Ovary (tissue), 10 donors: ENCODE measurements at places on chromosomes 11 and 22.

DNA sequence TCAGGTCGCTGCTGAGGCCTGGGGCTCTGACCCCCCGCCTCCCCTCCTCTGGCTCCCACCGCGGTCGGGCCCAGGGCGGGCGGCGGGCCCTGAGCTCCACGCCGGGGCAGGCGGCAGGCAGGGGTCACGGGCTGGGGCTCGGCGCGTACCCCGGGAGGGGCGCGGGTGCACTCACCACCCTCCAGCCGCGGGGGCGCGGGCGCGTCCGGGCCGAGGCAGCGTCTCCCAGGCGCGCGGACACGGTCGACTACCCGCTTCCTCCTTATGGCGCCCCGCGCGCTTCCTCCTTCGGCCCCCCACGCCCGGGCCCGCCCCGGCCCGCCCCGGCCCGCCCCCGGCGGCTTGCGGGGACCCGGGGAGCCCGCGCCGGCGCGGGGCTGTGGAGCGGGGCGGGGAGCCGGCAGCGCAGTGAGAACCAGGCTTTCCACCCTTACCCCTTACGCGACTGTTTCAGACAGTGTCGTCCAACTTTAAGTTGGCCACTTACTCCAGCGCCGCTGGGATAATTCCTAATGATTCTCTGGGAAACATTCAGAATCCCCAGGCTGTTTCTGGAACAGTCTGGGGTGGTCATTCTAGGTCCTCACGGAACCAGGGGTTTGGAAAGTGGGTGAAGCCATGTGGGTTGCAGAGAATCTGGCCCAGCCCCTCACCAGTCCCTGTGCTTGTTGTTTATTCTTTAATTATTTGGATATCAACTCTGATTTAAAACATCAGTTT lies at the start of gene BID:
Gene BID, minus strand, starts transcription at position 264 of the 720 bp plus-strand sequence. CDS start 24,353 bp downstream, outside the sequence.
- H3K36me3 ChIP-seq: no peaks in the 10 kb centered on the region
- peak; percentile 54 for DNase-seq
- peaks cover 3% of the 10 kb centered on the region for H3K4me1 ChIP-seq
- no peaks in the 10 kb centered on the region for H3K27me3 ChIP-seq
- no peak within 1 kb of the TSS for H3K27ac ChIP-seq

- H3K27ac ChIP-seq: no peak overlapping the region
- no peaks in the 10 kb centered on the region for H3K4me1 ChIP-seq
- DNase-seq: no peak
- H3K27me3 ChIP-seq: no peaks in the 10 kb centered on the region
- H3K36me3 ChIP-seq: no peaks in the 10 kb centered on the region
- H3K4me3 ChIP-seq: no peak overlapping the region
These were observed 736.0 kb downstream of the NELL1 start for GRCh38 chr11:21405422-21405821.

GRCh38 chr22:38442967-38443627 lies 11.9 kb downstream of the KCNJ4 start:
- no peaks in the 10 kb centered on the region for H3K36me3 ChIP-seq
- H3K4me3 ChIP-seq: no peak overlapping the region
- no peaks in the 10 kb centered on the region for H3K27me3 ChIP-seq
- no peak overlapping the region for H3K27ac ChIP-seq
- no peak for DNase-seq

- no peaks in the 10 kb centered on the region for H3K4me1 ChIP-seq
- no peak for DNase-seq
- no peak overlapping the region for H3K4me3 ChIP-seq
- H3K36me3 ChIP-seq: no peaks in the 10 kb centered on the region
These were observed 420.0 kb downstream of the DYNC2H1 start for GRCh38 chr11:103529181-103529684.

DNA sequence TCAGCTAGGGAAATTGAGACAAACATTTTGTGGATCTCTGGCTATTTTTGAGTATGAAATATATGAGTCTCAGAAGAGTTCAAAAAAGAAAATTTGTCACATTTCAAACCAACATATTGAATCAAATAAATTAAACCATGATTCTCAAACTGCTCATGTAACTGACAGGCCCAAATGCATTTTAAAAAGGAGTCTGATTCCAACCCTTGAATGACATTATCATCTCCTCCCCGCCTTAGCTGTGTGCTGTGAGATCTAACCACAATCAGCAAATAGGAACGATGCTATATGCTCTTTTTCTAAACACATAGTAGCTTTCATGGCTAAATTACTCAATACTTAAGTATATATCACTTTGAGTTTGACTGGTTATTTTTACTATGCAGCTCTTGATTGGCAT lies 57.1 kb downstream of the EFCAB6 start:
- H3K4me1 ChIP-seq: no peaks in the 10 kb centered on the region
- H3K27me3 ChIP-seq: no peaks in the 10 kb centered on the region
- H3K27ac ChIP-seq: no peak overlapping the region
- no peaks in the 10 kb centered on the region for H3K36me3 ChIP-seq
- H3K4me3 ChIP-seq: no peak overlapping the region
- DNase-seq: no peak

GRCh38 chr22:48556751-48557150 lies 1270.9 kb downstream of the BRD1 start:
- no peaks in the 10 kb centered on the region for H3K27me3 ChIP-seq
- H3K4me3 ChIP-seq: no peak overlapping the region
- no peak overlapping the region for H3K27ac ChIP-seq
- no peak for DNase-seq
- no peaks in the 10 kb centered on the region for H3K4me1 ChIP-seq

DNA sequence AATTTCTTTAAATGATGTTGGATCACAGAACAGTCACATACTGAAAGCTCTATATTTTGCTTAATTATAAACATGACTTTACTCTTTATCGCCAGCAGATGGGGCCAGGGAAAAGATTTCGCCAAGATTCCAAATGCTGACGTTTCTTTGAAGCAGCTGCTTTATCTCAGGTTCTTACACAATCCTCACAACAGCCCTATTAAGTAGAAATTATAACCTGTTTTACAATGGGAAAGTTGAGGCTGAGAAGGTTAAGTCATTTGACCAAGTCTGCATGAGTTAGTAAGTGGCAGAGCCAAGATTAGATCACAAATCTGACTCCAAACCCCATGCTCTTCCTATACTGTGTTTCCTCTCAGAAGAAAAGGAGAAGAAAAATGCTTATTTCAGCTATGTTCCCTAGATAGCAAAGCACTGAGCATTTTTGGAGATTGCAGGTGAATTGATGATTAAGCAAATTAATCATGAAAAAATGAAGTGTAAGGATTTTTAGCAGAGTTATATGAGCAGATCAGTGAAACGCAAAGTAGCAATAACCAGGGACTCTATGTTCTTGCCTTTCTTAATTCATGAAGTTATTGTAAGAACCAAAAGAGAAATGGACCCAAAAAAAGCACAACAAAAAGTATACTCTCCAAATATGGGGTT lies 79.0 kb downstream of the AASDHPPT start:
- H3K4me3 ChIP-seq: no peak overlapping the region
- H3K27me3 ChIP-seq: no peaks in the 10 kb centered on the region
- no peaks in the 10 kb centered on the region for H3K4me1 ChIP-seq

GRCh38 chr11:74822170-74822569 lies 73.5 kb downstream of the RNF169 start:
- peak overlapping the region; percentile 51 for H3K27ac ChIP-seq
- no peak overlapping the region for H3K4me3 ChIP-seq
- DNase-seq: no peak
- peaks cover 9% of the 10 kb centered on the region for H3K4me1 ChIP-seq

DNA sequence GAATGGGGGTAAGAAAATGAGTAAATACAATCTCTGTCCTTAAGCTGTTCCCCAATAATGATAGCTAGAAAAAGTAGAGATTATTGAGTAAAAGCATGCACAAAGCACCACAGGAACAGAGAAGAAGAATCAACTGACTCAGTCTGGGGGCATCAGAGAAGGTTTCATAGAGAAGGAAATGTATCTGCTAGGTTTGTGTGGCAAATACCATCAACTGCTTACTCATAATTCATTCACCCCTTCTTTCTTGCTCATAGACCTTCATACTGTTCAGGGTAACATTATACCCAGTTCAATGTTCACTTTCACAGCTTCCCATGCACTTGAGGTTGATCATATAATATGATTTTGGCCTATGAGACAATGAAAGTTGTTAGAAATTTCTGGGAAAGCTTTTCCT lies 85.2 kb upstream of the SCUBE2 start:
- H3K27ac ChIP-seq: no peak overlapping the region
- no peaks in the 10 kb centered on the region for H3K36me3 ChIP-seq
- H3K4me1 ChIP-seq: no peaks in the 10 kb centered on the region
- DNase-seq: no peak
- no peak overlapping the region for H3K4me3 ChIP-seq
- no peaks in the 10 kb centered on the region for H3K27me3 ChIP-seq

DNA sequence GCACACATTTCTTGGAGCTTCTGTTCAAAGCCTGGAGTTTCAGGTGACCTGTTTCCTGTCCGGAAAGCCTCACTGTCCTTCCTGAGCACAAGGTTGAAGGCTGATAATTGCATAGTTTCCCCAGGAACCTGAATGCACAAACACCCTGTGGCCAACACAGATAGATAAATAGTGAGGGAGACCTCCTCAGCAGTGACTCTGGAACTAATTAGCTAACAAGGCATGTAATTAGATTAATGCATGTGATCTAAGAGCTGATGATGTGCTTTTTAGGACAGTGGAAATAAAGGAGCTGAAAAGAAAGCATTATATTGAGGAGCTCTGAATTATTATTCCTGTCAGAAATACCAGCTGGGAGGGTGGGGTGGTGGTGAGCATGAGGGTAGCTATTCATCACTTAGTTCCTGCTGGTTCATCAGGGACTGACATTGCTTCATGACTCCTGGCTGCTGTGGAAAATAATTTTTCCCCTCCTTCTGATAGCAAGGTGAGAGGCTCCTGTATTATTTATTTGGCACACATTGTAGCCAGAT lies 101.1 kb downstream of the NELL1 start:
- H3K27ac ChIP-seq: no peak overlapping the region
- no peaks in the 10 kb centered on the region for H3K4me1 ChIP-seq
- no peak for DNase-seq
- no peaks in the 10 kb centered on the region for H3K27me3 ChIP-seq
- no peak overlapping the region for H3K4me3 ChIP-seq

DNA sequence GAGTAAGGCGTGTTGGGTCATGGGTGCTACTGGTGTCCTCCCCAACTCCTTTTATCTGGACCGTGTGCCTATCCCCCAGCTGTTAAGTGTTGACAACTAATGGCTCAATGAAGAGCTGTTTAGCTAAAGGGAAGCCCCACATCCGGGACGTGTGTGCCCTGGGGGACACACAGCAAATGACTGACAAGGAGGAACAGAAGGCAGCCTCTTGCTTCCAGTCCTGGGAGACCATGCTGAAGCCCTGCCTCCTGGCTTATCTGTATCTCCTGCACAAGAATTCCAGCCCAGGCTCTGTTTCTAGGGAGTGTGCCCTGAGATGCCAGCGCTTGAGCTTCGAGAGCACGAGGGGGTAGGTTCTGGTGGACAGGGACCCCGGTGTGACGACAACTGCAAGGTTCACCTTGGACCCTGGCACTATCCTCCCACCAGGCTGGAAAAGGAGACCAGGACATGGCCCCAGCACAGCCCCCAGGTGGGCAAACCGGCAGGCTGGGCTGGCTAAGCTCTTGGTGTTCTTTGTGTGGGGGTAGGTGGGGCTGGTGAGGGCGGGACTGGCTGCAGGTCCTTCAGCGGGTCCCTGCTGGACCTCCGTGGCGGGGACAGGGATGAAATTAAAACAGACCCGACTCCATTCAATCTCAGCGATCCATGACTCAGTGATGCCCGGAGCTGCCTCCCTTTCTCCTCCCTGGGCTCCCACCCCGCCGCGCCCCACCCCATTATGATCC lies 21.0 kb downstream of the ASCL2 start:
- H3K36me3 ChIP-seq: no peaks in the 10 kb centered on the region
- H3K27ac ChIP-seq: no peak overlapping the region
- no peak overlapping the region for H3K4me3 ChIP-seq
- H3K4me1 ChIP-seq: no peaks in the 10 kb centered on the region
- no peak for DNase-seq
- no peaks in the 10 kb centered on the region for H3K27me3 ChIP-seq

DNA sequence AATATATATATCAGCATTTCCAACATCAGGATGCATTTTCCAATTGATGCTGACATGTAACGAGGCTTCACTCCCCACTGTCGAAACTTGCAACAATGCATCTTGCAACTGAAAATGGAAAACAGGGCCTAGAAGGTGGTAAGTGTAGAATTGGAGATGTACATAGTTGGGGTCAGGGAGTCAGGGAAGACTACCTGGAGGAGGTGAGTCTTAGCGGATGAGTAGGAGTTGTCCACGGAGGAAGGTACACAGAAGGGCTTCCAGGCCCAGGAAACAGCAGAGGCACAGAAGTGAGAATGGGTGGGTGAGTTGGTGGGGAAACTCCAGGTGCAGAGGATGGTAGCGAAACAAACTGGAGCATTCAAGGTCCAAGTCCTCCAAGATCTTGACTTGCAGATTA lies 2.0 kb upstream of the GRK2 start:
- no peak for DNase-seq
- no peak overlapping the region for H3K4me3 ChIP-seq
- H3K27me3 ChIP-seq: no peaks in the 10 kb centered on the region

DNA sequence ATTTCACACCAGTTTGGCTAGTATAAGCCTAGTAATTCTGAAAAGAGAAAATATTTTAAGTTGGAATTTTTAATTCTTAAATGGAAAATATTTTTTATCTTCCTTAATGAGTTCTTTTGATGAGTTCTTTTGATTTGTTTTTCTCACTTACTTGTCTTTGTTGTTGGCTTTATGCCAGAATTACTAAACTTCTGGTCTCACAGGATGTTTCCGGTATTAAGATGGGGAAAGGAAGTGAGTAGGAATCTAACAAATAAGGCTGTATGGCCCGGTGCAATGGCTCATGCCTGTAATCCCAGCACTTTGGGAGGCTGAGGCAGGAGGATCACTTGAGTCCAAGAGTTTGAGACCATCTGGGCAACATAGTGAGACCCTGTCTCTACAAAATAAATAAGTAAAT lies 106.4 kb downstream of the ARHGAP42 start:
- no peaks in the 10 kb centered on the region for H3K36me3 ChIP-seq
- DNase-seq: no peak
- H3K27me3 ChIP-seq: no peaks in the 10 kb centered on the region
- no peak overlapping the region for H3K27ac ChIP-seq
- no peak overlapping the region for H3K4me3 ChIP-seq
